ENCODE measurements at places on chromosomes 3 and 15.

DNA sequence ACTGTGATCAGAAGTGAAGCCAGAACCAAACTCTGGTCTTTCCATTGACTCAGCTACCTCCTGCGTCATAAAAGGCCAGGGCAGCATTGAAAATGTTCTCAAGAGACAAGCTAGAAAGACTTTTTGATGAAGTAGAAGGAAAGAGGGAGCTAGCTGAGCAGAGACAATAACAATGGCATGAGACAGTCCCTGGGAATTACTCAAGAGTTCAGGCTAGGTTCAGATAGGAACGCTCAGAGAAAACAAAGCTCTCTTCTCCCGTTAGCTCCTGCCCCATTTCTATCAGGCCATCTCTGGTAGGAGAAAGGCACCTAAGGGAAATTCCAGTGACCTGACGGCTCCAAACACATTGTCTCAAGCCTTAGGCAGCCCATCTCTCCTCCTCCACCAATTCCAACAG is 7.0 kb upstream of the OXTR start:
- DNase-seq: no peak

GRCh38 chr15:27902680-27903385 is 196.3 kb downstream of the OCA2 start:
- DNase-seq: no peak

DNA sequence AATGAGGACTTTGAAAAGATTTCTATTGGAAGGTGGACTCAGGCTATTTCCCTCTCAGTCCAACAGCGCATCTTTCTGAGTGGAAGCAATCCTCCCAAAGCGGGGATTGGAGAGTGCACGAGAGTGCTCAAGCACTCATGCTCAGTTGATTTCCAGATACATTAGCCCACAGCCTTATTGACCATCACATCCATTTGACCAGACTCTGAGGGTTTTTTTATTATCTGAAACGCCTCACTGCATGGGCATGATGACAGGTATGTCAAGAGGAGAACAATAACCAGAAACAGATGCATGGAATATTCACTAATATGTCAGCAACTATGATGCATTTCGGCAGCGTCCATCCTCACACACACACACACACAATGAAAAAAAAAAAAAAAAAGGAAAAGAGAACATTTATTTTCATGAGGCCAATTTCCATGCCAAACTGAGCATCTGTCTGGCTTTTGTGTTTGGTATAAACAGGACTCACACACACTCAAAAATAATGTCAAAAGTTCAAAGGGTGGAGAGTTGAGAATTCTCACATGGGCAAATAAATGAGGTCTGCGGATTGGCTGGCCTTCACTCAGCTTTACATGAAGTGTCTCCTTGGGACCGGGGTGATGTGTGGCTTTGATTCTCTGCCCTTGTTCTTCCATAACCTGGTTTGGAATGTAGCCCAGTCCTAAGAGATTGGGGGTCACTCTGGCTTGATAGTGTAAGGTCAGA is 371.6 kb downstream of the MCTP2 start:
- DNase-seq: no peak

- DNase-seq: no peak
These were observed 3.0 kb upstream of the SPG11 start for GRCh38 chr15:44666210-44667038.

GRCh38 chr3:62781121-62781520 is 94.1 kb downstream of the CADPS start:
- no peak for DNase-seq

DNA sequence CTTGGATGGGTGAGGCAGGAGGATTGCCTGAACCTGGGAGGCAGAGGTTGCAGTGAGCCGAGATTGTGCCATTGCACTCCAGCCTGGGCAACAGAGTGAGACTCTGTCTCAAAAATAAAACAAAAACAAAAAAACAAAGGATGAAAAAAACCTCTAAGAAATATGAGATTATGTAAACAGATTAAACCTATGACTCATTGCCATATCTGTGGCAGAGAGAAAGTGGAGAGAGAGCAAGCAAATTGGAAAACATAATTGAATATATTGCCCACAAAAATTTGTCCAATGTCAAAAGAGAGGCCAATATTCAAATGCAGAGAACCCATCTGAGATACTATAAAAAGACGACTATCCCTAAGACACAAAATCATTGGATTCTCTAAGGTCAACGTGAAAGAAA is 1106.0 kb downstream of the OTOL1 start:
- DNase-seq: no peak

DNA sequence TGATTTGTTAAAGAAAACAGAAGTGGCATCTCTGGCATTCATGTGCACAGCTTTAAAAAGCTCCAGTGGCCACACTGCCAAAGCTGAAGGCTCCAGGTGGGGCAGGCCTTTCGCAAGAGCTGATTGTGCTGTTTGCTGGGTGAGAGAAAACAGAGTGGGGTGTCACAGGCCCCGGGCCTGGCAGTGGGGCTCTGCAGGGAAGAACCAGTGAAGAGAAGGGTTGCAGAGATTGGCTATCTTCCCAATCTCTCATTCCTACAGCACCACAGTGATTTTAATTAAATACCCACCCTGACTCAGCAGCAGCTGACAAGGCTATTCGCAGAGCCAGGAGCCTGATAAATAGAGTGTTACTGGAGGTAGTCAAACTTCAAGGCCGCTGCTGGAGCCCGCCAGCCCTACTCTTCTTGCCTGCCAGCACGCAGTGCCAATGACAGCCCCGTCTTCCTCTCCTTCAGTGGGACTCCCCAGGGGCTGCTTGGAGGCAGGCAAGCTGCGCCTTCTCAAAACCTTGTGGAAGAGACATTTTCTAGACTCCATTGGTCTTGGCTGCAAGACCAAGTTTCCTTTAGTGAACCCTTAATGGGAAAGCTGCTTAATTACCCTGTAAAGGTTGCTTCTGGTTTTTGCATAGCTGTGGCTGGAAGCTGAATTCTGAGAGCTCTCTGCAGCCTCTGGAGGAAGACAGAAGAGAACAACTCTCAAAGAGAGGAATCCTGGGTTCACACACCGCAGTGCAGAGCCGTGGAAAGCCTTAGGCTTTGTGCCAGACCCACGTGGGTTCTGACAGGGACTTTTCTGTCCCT is 225.8 kb upstream of the SLCO3A1 start:
- no peak for DNase-seq

DNA sequence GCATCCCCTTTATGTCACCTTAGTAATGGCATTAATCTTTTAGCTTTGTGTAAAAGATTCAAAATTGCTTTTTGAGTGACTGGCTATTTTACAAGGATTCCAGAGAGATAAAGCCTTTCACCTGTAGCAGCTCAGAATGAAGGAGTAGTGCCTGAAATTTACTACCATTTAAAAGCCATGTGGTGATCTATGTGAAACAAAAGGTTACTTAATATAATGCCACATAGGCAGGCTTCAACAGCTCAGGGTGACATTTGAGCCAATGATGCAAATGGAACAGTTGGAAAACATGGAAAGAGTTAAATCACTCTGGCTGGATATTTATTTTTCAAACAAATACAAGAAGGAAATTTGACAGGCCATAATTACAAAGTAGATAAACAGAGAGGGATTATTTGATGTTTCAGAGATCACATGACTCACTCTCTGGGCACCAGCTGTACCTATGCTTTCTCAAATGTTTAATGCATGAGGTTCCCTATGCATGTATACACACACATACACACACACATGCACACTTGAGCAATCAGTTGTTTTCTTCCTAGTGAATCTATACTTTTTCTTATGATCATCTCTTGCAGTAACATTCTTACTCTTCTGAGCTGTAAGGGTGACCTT is 171.5 kb downstream of the ZMAT3 start:
- DNase-seq: no peak

GRCh38 chr3:197573048-197573767 is 17.4 kb upstream of the BDH1 start:
- no peak for DNase-seq

GRCh38 chr3:139448104-139448503 is 28.2 kb downstream of the RBP2 start:
- no peak for DNase-seq

DNA sequence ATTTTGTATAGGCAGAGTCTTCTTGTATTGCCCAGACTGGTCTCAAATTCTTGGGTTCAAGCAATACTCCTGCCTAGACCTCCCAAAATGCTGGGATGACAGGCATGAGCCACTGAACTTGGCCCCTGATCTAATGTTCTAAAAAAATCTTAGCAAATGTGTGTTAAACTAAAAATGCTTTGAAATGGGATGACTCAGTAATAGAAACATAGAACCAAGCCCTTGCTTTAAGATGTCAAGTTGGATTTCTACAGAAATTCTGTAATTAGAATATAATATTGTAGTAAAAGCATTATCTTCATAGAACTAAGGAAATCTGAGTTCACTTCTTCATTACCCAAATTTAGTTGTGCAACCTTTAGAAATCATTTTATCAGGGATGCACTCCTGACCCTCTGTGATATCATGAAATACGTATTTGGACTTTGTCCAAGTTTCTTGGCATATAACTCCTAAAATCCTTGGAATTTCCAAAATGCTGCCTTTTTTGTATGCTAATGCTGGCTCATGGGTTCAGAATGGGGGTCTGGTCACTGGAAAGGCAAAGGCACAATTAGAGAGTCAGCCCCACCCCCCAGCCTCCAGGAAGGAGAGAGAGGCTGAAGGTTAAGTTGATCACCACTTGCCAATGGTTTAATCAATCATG is 217.3 kb downstream of the TP63 start:
- DNase-seq: no peak

DNA sequence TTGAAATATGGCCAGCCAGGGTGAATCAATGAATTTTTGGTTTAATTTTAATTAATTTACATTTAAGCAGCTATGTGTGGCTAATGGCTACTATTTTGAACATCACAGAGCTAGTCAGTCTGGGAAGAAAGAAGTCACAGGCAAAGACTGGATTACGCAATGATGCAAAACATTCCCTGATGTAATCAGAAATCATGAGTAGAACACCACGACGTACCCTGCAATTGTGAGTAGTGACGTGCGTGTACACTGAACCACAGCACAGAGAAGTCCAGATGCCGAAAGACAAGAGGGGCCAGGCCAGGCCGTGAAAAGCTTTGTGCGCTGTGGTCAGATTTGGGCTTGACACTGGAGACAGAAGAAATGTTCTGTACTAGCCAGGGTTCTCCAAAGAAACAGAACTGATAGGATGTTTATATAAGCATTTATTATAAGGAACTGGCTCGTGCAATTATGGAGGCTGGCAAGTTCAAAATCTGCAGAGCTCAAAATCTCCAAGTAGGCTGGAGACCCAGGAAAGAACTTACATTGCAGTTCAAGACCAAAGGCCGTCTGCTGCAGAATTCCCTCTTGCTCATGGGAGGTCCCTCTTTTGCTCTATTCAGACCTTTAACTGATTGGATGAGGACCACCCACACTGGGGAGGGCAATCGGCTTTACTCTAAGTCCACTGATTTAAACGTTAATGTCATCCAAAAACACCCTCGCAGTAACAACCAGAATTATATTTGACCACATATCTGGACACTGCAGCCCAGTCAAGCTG is 44.6 kb downstream of the SH3BP5 start:
- DNase-seq: no peak

DNA sequence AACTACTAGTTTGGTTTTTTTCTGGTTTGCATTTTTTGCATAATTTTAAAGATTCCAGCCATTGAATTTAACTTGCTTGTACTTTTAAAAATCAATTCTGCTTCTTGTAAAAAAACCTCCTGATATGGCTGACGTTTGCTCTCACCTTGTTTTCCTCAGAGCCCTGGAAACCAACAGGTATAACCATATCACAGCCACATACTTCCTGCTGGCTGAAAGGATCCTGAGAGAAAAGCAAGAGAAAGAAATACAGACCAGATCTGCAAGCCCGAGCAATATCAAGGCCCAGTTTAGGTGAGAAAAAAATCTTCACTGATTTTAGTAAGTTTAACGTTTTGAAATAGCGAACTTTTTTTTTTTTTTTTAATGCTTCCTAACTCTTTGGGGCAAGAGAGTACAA is 56.8 kb downstream of the SNRK start:
- no peak for DNase-seq

DNA sequence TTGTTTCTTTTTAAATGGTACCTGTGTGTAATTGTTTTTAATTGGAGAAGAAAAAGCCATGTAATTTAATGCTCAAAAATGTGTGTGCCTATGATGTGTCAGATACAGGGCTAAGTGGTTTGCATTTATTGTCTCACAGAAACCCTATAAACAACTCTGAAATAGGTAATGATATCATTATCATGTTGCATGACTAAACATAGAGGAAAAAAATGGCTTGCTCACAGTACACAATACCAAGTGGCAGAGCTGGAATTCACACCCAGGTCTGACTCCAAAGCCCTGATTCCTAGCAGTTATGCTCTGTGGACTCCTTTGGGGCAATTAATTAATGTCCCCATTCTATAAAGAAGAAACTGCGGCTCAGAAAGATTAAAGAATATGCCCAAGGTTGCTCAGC is 237.4 kb upstream of the TRIM42 start:
- DNase-seq: no peak

GRCh38 chr15:45780352-45780751 is 145.5 kb downstream of the SQOR start:
- DNase-seq: no peak

DNA sequence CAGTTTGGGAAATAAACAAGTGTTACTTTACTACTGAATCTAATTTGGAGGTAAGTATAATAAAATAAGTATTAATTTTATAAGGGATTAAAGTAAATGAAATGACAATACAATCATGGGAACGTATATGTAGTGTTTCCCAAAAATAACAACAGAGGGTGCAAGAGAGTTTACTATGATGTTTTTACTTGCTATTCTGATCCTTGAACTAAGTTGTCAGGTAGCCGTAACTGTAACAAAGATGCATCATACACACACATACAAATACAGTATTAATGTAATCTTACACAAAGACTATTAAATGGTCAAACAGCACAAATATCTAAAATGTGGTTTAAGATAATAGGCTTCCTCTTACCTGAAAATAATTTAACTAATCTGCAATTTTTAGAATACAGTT is 311.4 kb downstream of the TBC1D5 start:
- DNase-seq: no peak

DNA sequence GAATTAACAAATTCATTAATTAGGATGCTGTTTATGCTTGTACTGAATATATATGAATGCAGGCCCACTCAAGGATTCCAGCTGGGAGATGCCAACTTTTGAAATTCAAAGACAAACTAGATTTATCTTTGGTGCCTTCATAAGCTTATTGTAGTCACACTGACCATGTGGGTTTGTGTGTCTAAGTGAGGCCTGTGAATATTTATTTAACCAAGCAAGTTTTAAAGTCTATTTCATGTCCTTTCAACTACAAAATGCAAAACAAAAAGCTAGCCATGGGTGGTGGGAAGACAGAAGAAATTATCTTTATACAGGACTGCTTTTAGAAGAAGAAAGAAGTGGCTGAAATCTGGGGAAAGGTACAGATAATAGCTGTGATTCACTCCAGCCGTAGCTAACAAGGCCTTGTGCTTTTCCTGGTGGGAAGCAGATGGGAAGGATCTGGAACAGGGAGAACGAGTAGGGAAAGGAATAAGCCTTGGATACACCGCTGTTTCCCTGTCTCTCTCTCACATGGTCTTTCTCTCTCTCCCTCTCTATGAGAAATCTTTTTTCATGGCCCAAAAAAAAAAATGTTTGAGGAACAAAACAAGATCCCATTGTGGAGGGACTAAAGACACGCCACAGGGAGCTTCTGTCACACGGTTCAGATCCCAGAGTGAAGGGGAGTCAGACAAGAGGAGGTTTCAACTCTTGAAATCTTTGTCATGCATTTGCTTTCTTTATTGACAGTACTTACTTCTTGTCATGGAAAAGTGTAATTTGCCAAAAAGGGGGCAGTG is 225.5 kb downstream of the RORA start:
- no peak for DNase-seq

- DNase-seq: no peak
These were observed 29.1 kb downstream of the FAM3D start for GRCh38 chr3:58637509-58637908.

- no peak for DNase-seq
These were observed 31.2 kb upstream of the ALDH1L1 start for GRCh38 chr3:126211569-126211968.

Data from stimulated activated CD4-positive, alpha-beta T cell treated with anti-CD3 and anti-CD28 coated beads, TNF-alpha, amount 100 ng/mL, for 4 hours (primary cell).